Urinary bladder (tissue), 4 donors: ENCODE measurements at places on chromosomes 7 and 10.

DNA sequence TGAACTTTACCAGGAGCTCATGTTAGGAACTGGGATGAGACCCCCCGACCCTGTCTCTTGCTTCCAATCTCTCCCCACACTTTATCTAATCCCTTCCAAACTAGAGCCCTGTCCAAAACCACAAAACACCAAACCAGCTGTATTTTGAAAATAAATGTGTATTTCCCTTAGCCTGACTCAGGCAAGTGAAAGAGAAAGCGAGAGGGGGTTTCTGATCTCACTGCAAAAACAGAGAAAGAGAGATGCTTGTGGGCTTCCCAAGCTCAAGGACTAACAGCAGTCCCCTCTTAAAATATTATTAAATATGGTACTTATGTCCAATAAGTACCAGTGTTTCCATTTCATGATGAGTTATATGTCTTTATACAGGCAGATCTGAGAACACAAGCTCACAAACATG, 122.0 kb downstream of the AGMO start:
- DNase-seq: no peak

GRCh38 chr10:118342638-118343020, 505 bp upstream of the FAM204A start:
- no peak for DNase-seq

DNA sequence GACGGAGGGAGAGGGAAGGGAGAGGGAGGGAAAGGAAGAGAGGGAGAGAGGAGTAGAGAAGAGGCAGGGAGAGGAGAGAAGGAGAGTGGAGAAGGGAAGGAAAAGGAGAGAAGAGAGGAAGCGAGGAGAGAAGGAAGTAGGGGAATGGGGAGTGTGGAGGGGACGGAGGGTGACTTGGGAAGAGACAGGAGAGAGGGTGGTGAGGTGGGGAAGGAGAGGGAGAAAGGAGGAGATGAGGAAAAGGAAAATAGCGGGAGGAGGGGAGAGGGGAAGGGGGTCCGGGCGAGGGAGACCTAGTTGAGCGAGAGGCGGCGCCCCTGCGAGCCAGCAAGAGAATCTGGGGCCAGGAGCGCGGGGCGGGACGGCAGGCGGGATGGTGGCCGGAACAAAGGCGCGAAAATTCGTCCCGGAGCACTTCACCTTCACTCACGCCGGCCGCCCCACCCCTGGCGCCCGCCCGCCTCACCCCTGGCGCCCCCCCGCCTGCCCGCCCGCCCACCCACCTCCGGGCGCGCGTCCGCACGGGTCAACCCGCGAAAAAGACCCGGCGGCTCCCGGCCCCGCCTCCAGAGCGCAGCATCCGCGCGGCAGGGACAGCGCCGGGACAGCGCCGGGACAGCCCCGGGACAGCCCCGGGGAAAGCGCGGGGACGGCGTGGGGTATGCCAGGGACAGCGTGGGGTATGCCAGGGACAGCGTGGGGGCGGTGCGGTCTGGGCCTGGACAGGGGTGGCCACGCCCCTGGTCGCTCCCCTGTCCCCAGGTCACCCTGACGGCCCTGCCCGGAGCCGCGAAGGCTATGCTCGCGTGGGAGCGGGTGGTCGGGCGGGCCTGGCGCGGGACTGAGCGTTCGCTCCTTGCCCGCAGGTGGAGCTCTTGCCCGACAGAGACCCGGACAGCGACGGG, 4.2 kb downstream of the VSTM2A start:
- DNase-seq: no peak

- DNase-seq: no peak
Measured at GRCh38 chr10:82817676-82818422, 942.9 kb downstream of the NRG3 start.

GRCh38 chr7:24158975-24159374, 125.0 kb upstream of the NPY start:
- no peak for DNase-seq

- DNase-seq: no peak
Measured at GRCh38 chr7:8785081-8785480, 351.7 kb downstream of the NXPH1 start.

DNA sequence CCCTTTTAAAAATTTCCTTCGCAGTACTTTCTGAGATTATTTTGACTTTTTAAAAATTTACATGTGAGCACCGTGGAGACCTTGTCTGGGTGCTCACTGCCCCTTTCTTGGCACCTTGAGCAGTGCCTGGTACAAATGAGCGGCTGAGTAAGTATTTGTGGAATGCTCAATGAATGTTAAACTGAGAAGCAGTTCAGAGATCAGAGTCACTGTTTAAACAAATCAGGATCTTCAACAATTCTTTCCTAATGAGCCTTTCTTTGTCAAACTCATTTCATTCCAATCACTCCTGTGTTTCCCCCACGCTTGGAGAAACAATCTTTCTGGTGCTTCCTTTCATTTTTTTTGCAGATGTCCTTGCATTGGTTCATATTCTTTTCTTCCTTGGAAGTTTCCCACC, 611.3 kb upstream of the GALNT17 start:
- no peak for DNase-seq

DNA sequence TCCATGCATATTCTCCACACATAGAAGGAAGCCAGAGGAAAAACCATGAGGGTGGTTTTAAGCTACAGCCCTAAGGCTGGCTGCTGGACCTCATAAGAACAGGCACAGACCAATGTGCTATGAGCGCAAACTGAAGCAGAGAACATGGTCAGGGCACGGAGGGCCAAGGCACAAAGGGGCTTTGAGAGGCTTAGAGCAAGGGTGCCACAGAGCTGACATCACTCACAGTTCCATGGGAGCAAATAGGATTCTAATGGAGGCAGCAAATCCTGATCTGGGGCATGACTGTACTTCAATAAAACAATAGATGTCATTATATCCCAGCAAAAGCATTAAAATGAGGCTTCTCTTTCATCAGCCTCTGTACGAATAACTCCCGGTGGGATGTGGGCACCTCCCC, 162.4 kb downstream of the COBL start:
- DNase-seq: no peak

DNA sequence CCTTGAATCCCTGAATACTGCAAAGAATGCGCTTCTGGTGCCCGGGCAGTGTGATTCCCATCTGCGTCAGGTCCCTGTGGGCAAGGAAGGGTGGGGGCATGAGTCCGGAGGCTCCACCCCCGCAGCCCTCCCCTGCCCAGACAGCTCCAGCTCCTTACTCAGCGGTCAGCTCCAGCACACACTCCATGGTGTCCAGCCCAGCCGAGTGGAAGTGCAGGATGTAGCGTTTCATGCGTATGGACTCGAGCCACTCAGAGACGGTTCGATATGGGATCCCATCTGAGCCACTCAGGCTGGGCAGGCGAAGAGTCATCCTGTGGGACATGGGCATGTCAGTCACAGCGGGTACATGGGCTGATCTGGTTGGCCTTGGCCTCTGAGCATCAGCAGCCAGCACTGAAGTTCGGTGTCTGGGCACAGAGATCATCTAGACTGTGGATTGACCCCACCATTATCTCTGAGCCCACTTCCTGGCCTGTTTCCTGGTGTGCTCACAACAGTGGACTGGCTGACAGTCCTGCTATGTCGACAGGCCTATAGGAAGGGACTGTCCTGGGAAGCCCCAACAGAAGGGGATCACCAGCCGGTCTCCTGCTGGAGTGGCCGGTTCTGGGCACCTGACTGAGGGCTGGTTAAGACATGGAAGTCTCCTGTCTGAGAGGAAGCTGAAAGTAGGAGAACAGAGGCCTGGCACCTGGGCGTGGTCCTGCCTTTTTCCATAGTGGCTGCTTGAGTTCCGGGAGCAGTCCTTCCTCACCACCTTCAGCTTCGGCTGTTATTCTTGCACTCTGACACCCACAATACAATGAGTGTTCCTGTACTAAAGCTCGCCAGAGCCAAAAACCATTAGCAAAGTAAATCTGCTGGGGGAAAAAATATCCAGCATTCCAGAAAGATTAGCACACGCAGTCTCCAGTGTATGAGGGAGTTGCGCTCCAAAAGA, 10.6 kb downstream of the ZYX start:
- no peak for DNase-seq
